LHCN-M2 (cell line): ENCODE measurements at places on chromosomes 7 and 10. TPM values are rescaled to one million over a fixed set of nuclear protein-coding genes. Genes with fewer than 3 reads are reported as not detected.

- peak; percentile 96 for DNase-seq
Measured at GRCh38 chr7:25849500-25850184, 302.4 kb upstream of the NFE2L3 start.

- peak; percentile 61 for DNase-seq
Measured at GRCh38 chr10:91354166-91355075, 55.7 kb upstream of the HECTD2 start.

DNA sequence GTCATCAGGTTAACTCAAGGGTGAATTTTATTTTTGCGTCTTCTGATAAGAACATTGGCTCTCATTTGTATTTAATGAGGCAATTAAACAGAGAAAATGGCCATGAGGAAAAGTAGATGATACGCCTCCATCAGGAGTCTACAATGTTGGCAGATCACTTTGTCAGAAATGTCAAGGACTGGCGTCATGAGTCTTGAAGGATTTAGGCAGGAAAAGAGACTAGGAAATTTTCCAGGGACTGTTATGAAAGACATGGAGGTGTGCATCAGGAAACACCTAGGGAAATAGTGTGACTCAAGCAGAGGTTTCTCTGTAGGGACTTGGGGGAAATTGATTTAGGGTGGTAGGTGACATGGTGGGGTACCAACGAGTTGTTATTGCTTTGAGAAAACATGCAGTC lies 53.4 kb upstream of the SLC35B4 start:
- DNase-seq: no peak

- peak; percentile 92 for DNase-seq
Measured at GRCh38 chr7:117098457-117098856, 145.2 kb downstream of the ST7 start.

- no peak for DNase-seq
Measured at GRCh38 chr10:124239696-124240095, 146.3 kb upstream of the CHST15 start.

GRCh38 chr7:45184326-45185027 lies 26.9 kb downstream of the RAMP3 start:
- DNase-seq: no peak

GRCh38 chr10:101438881-101439391 lies 85.0 kb downstream of the BTRC start:
- DNase-seq: no peak

DNA sequence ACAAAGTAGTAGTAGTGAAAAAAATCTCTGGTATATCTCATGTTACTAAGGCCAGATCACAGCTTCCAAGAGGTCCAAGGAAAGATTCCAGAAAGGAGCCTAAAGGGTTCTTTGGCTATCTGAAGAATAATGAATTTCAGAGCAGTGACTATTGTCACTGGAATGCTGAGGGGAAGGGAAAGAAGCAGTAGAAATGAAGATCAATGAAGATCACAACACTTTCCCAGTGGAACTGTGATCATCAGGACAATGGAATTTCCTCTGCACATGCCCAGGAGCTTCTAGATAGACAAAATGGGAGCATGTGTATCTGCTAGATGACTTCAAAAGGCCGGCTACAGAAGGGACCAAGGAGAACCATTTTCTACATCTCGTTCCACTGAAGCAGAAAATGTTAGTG lies 219.5 kb upstream of the PHYHIPL start:
- peak; percentile 30 for DNase-seq

DNA sequence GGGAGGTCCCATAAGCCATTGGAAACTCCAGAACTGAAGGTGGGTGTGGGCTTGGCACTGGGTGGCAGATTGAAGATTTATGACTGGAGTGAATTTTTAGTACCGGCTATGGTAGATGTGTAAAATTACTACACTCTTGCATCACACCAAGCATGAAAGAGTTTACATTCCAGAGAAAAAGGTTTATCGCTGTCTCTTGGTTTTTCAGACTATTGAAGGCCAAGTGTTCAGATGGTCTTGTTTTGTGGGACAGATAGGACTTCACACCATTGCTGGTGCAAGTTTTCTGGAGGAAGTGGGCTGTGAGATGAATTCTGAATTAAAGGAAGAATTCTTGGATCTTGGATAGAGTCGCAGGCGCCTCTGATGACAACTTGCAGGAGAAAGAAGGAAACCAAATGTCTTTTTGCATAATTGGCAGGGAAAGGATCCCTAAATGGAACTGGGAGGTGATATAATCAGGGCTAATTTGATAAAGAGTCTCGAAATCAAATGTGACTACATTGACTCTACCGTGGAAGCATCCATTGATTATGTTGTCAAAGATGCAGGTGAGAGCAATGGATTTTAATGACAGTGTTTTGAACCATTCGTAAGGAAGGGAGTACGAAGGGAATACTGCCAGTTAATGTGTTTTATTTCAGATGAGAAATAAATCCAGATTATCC lies 14.2 kb upstream of the NMT2 start:
- DNase-seq: no peak

- no peak for DNase-seq
Measured at GRCh38 chr7:92685136-92686042, 95.2 kb upstream of the FAM133B start.

The PTPN20 gene
- total RNA-seq: not detected in 2 replicates

The MYL10 gene
- total RNA-seq: 0.34 TPM in 1 of 2 replicates, not detected in the other

The TAS2R40 gene
- total RNA-seq: not detected in 2 replicates

The CALCR gene
- not detected in 2 replicates for total RNA-seq

The KCNH2 gene
- total RNA-seq: 0.11 TPM in 1 of 2 replicates, not detected in the other

The PPP1R3C gene
- total RNA-seq: 74.9 and 101 TPM in 2 replicates

The DNAJC12 gene
- total RNA-seq: 6.9 and 9.4 TPM in 2 replicates

The ASAH2B gene
- 2.9 and 3.3 TPM in 2 replicates for total RNA-seq

The ADAM8 gene
- 0.57 and 0.77 TPM in 2 replicates for total RNA-seq
